ENCODE measurements at places on chromosomes 13 and 19.

GRCh38 chr13:40798380-40798779 is 9.0 kb downstream of the SLC25A15 start:
- no peak for DNase-seq

DNA sequence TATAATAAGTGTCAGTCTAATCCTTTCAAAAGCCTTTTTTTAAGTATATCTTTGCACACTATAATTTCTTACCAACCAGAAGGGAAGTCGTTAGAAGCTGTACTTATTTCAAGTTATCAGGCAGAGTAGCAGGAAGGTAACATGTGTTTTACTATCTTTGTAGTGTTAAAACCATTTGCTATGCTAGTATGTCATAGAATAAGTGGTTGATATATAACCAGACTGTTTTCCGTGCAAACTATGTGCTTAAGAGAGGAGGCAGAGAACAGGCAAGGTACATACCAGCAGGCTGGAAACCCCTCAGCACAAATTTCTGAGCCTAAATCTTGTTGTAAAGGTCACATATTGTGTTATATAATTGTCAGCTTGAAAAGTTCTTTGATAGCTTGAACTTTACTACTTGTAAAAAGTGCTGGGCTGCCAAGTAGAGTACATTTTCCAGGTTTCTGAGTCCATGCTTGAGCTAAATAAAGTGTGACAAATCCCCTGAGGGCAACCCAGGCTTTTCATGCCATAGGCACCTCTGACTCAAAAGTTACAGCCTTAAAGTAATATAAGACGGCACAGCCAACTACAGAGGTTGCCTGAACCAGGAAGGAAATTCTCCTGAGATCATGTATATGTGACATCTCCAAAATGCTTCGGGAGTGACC is 1297.4 kb downstream of the PCDH9 start:
- DNase-seq = no peak

DNA sequence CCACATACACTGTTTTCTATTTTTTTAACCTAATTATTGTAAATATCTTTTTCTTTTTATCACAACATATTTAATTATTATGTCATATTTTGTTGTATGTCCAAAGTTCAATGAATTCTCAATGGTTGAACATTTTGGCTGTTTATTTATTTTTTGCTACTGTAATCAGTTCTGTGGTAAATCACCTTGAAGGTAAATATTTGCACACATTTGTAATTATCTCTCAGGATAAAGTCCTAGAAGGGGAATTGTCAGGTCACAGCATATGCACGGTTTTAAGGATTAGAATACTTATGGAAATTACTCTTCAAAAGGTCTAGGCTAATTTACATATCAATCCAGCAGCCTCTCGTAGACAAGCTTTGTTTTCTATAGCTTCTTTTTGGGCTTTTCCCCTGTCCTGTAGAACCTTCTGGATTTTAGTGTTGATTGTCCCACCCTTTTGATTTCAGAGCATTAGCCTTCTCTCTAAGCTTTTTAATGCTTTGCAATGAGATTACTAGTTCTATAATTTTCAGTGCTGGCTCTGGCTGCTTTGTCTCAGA is 362.6 kb downstream of the KCNRG start:
- DNase-seq = no peak

DNA sequence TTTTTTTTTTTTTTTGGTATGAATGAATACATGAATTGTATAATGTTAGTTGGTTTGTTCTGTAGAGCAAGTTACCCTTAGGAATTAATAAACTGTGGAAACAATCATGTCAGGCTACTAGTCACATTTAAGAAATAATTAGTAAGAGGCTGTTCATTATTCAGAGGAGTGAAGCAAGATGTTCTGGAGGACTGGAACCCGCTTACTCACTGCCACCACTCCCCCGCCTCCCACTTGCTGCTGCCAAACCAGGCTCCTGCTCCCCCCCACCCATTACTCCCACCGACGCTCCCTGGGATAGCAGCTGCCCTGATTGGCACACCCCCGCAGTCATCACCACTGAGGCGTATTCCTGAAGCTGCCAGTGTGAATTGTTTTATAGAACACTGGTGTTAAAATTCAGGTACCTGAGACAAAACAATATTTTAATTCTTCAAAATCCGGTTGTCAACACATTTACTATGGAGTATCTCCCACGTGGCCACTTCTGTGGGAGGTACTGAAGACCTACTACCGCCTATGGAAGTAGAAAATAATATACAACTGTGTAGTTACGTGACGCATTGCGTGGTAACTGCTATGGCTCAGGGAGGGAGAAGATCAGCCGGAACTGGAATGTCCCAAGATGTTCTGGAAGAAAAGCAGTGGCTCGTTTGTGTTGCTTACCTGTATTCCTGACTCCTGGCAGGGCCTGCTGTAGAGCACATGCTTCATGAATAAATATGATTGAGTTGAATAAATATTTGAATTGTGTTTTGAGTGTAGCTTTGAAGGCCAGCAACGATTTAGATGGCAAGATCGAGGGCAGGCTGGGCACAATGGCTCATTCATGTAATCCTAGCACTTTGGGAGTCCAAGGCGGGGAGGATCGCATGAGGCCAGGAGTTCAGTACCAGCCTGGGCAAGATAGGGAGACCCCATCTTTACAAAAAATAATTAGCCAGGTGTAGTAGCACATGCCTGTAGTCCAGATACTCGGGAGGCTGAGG is 1.7 kb downstream of the DPY19L3 start:
- no peak for DNase-seq

DNA sequence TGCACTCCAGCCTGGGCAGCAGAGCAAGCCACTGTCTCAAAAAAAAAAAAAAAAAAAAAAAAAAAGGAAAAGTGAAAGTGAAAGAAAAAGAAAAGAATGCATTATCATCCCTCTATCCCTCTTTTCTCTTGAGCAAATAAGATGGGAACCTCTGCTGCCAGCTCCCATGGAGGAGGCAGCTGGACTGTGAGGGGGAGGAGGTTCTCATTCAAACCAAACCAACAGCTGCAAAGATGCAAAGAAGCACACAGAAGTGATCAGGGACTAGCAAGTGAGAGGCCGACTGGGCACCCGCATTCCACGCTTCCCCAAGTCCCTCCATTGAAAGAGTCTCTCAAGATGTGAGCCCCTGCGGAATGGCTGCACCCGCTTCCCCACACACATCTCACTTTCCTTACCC is 63.5 kb downstream of the TSHZ3 start:
- DNase-seq = no peak

DNA sequence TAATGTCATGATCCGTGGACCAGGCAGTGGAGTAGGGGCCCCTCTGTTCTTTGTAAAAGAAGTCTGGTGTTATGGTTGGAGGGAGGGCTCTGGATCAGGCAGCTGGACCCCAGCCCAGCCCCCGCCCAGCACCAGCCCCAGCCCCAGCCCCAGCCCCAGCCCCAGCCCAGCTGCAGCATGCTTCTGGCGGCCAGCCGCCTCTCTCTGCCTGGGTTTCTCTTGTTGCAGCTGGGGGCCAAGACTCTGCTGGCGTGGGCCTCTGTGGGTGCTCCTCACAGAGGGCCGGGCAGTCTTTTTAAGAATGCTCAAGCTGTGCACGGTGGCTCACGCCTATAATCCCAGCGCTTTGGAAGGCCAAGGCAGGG is 17.9 kb downstream of the DOT1L start:
- DNase-seq = no peak

GRCh38 chr13:98997738-98998641 is 20.1 kb upstream of the DOCK9 start:
- DNase-seq = no peak

DNA sequence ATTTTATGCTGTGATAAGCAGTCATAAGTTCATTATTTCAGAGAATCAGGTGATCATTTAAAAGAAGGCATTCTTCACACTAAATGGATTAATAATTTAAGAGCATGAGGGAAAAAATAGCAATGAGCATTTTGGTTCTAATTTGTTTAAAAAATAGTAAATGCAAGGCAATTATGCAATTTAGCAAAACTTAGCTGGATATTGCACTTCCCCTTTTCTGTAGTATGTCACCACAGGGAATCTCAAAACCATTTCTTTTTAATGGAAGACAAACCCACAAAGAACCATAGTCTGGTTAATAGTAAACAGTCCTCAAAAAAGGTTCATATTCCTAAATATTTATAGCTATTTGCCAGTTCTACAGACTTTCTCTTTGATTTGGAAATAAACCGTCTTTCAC is 30.2 kb downstream of the COG6 start:
- no peak for DNase-seq

DNA sequence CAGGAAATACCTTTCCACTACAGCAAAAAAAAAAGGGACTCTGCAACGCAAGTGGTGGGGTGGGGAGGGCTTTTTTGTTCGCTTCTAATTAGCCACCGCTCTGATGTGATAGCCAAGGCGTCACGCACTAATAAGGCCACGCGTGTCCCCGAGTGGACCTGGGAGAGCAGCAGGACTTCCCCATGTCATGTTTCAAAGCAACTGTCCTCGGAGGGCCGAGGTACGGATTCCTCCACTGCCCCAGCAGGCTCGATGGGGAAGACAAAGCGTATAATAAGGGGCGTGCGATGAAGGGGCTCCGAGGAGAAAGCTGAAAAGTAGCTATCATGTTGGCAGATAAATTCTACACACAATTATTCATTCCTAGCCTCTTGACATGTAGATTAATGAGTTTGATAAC is 179.7 kb upstream of the ZNF507 start:
- DNase-seq = no peak

DNA sequence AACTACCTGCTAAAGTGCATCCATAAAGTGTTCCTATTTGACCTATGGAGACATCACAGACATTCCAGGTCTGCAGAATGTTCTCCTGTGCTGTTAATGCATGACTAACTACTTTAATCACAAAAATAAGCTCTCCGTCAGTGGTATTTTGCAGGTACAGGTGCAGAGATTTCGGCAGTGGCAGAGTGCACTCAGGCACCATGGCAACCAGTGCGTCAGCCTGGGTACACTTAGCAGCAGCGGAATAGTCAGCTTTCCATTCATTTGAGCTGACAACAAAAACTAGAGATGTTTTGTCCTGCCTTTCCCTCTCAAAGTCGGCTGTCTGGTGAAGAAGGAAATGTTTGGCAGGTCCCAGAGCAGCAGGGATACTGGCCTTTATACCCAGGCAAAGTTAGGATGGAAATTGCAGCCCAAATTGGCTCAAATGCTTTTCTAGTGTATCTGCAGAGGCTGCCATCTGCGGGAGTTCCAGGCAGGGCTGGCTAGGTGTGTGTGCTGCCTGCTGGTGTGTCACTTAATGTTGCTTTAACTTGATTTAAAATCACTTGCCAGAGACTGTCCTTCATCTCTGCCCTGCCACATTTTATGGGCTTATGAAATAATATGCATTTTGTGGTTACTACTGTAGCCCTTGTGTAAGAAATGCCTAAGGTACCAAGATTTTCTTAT is 195.8 kb downstream of the RAP2A start:
- no peak for DNase-seq

GRCh38 chr19:6250909-6251308 is 28.9 kb downstream of the MLLT1 start:
- DNase-seq = no peak

GRCh38 chr13:44333950-44334655 is 39.5 kb upstream of the SERP2 start:
- DNase-seq = no peak

GRCh38 chr19:18589380-18590272 is 1.0 kb downstream of the REX1BD start:
- no peak for DNase-seq

GRCh38 chr19:15841875-15842569 is 26.6 kb upstream of the OR10H1 start:
- no peak for DNase-seq

DNA sequence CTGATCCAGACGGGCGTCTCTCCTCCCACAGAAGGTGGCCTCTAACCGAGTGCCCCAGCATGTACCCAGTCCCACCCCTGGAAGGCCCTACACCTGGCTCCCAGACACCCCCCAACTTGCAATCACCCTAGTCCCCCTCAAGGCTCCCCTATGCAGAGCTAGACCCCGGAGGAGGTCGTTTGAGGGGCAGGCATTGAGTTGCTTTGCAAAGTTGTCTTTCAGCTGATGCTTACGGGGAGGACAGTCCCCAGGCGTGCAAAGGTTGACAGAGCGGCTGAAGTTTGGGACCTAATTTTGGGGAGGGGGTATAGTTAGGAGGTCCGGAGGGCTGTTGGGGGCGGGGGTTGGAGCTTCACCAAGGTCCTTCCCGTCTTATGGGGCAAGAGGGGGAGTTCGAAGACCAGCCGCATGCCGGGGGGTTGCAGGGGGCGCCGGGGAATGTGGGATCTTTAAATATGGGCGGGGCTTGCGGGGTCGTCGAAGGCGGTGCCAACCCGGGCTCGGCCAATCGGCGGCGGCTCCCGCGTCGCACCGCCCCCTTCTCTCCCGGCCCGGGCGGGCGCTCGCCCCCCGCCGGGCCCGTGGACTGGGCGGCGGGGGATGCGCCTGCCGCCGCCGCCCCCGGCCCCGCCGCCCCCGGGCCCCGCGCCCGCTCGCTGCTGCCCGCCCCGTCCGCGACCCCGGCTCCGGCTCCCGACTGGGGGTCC is at the start of gene KCNN1:
TSS of gene KCNN1 (plus strand) at position 558 of the 707 bp plus-strand sequence. CDS start 6,782 bp downstream, outside the sequence.
- DNase-seq = no peak

DNA sequence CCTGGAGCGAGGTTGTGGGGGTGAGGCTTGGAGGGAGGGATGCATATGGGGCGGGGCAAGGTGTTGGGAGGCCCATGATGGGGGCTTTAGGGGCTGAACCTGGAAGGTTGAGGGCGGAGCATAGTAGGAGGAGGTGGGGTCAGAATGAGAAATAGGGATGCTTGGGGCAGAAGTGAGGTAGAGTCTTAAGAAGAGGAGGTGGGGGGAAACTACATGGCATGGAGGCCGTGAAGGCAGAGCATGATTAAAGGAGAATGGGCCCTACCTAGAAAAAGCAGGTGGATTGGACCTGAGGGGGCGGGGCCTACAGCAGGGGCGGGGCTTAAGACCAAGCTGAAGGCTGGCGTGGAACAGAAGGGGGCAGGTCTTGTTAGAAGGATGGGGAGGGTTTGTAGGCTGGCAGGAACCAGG is 799 bp downstream of the NR1H2 start:
- no peak for DNase-seq

DNA sequence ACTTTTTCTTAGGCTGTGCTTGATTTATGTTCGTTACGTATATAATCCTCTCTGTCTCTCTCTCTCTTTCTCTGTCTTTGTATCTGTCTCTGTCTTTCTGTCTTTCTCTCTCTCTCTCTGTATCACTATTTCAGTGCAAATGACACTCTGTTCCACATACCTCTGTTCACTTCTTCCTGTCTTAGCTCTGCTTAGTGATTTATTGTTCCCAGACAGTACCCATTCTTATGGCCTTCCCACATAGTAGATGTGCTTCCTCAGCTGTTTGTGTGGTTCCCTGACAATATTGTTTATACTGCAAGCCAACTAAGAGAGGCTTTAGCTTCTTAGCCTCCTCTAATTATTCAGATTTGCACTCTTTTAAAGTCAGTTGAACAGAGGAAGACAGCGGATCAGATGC is 1244.2 kb downstream of the DIAPH3 start:
- no peak for DNase-seq
